Activated CD4-positive, alpha-beta T cell treated with anti-CD3 and anti-CD28 coated beads, Interleukin-2, amount 10 ng/mL, durations not matched to agents 24 days and 14 days (primary cell): ENCODE measurements at places on chromosomes 11 and 22.

DNA sequence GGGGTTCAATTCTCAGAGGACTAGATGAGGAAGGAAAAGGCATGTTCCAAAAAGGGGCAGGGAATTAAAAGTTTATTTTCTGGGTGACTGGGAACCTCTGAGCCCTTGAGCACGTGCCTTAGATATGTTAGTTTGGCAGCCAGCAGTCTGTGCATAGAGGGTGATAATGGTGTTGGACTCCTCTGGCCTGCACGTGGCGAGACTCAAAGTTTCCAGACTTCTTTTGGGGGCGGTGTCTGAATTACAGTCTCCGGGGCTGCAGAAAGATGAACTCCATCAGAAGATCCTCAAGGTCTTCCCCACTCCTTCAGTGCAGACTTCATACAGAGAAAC, 861 bp upstream of the ZNRF3 start:
- peak overlapping the region; percentile 66 for H3K27ac ChIP-seq
- H3K36me3 ChIP-seq = no peaks in the 10 kb centered on the region
- H3K4me3 ChIP-seq = peak overlapping the region; percentile 80
- peak; percentile 60 for DNase-seq
- peaks cover 8% of the 10 kb centered on the region for H3K4me1 ChIP-seq

DNA sequence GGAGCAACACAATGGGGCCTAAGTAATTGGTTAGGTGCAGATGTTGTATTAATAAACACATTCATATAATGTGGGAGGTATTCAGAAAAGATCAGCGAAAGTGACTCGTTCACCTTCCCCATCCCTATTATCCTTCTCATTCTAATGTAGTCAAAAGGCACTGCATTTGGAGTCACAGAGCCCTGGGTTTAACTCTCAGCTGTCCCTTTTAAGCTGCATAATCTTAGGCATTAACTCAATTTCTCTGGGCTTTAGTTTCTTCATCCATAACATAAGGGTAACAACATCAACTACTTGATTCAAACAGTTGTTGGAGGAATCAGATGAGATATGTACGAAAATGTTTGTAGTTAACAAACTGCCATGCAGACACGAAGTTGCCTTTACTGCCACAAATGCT, 187.6 kb upstream of the PITPNB start:
- DNase-seq = no peak
- no peaks in the 10 kb centered on the region for H3K36me3 ChIP-seq
- no peaks in the 10 kb centered on the region for H3K4me1 ChIP-seq
- H3K27ac ChIP-seq = no peak overlapping the region
- H3K4me3 ChIP-seq = no peak overlapping the region

GRCh38 chr11:80655834-80656233, 1215.0 kb upstream of the TENM4 start:
- H3K4me3 ChIP-seq = no peak overlapping the region
- H3K27ac ChIP-seq = no peak overlapping the region

- no peak for DNase-seq
- H3K27ac ChIP-seq = no peak overlapping the region
- H3K36me3 ChIP-seq = no peaks in the 10 kb centered on the region
- no peak overlapping the region for H3K4me3 ChIP-seq
- no peaks in the 10 kb centered on the region for H3K4me1 ChIP-seq
- H3K27me3 ChIP-seq = peaks cover 1% of the 10 kb centered on the region
These were observed 124.2 kb downstream of the ARL14EP start for GRCh38 chr11:30447058-30447640.

DNA sequence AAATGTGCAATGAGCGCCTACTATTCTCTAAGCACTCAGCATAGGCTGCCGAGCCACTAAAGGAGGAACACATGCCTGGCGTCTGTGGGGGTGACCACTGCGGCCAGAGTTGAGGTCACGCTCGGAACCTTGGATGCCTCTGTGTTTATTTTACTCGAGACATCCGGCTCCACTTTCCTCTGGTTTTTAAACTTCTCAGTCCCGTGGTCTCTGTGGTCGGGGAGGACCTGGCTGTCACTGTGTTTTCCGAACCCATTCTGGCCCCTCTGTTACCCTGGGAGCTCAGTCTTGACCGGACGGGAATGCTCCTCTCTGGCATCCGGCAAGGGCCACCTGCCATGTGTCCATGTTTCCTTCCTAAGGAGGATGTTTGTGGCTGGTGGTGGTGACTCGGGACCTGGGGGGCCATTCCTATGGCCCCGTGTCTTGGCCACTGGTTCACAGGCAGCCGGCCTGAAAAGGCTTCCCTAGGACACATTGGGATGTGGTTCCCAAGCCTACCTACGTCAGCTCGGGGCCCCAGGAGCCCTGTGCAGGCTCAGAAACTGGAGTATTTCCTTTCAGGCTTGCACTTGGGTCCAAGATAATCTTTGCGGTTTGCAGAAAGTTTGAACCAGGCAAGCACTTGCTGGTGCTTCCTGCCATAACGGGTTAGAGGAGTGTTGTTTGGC, 46.7 kb upstream of the PARVG start:
- DNase-seq = no peak
- H3K36me3 ChIP-seq = peaks cover 56% of the 10 kb centered on the region
- H3K27ac ChIP-seq = peak overlapping the region; percentile 45
- H3K4me3 ChIP-seq = no peak overlapping the region

GRCh38 chr22:22692707-22693530, 48.5 kb downstream of the GGTLC2 start:
- no peaks in the 10 kb centered on the region for H3K4me1 ChIP-seq
- H3K27ac ChIP-seq = no peak overlapping the region
- H3K4me3 ChIP-seq = no peak overlapping the region
- no peaks in the 10 kb centered on the region for H3K27me3 ChIP-seq
- peak; percentile 88 for DNase-seq

- peaks cover 28% of the 10 kb centered on the region for H3K36me3 ChIP-seq
- H3K27ac ChIP-seq = no peak overlapping the region
- no peak overlapping the region for H3K4me3 ChIP-seq
- H3K27me3 ChIP-seq = no peaks in the 10 kb centered on the region
- no peak for DNase-seq
- peaks cover 3% of the 10 kb centered on the region for H3K4me1 ChIP-seq
These were observed 6.7 kb downstream of the TOP3B start for GRCh38 chr22:21975854-21976345.
